ENCODE measurements at places on chromosomes 4 and X.

GRCh38 chrX:148020329-148020728 lies 39.2 kb downstream of the FMR1NB start:
- DNase-seq, result no peak

DNA sequence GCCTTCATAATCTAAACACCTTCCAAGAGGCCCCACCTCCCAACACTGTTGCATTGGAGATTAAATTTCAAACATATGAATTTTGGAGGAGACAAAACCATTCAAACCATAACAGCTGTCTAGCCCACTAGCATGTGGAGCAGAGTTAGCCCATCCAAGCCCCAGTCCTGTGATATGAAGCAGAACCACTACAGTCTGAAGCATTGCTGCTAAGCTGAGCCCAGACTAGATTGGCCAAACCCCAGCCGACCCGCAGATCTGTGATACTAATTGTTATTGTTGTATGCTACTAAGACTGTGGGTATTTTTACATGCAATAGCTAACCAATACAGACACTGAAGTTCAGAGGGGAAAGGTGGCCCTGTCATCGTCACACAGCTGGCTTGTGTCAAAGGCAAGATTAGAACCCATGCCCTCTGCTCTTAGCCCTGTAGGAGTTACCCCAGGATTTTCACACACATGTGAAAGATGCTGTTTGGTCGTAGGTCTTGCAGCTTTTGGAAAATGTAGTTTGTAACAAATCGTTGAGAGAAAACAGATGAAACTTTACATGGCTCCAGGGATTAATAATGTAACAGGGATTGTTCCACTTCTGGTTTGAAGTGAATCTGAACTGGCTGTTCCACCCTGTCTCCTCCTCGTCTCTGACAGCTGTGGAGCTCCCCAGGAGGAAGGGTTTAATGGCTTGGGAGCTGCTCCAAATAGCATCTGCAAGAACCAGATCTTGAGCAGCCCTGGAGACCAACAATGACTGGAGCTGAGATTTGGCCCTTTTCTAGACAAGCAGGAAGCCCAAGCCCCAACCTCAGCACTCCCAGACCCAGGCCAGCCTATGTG lies 517.5 kb downstream of the MID1IP1 start:
- DNase-seq, result no peak

GRCh38 chrX:94057385-94057784 lies 383.4 kb downstream of the FAM133A start:
- no peak for DNase-seq

GRCh38 chrX:119885554-119886428 lies 9.9 kb upstream of the AKAP14 start:
- DNase-seq, result no peak

DNA sequence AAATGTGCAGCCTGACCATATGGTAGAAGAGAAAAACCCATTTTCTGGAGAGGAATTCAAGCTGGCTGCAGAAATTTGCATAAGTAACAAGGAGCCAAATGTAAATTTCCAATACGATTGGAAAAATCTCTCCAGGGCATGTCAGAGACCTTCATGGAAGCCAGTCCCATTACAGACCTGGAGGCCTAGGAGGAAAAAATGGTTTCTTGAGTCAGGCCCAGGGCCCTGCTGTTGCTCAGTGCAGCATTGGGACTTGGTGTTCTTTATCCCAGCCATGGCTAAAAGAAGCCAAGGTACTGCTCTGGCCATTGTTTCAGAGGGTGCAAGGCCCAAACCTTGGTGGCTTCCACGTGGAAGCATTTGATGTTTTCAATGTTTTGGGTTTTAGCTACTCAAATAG lies 70.6 kb downstream of the MAGEC2 start:
- no peak for DNase-seq

GRCh38 chr4:104064646-104065577 lies 345.1 kb upstream of the TACR3 start:
- DNase-seq, result no peak

DNA sequence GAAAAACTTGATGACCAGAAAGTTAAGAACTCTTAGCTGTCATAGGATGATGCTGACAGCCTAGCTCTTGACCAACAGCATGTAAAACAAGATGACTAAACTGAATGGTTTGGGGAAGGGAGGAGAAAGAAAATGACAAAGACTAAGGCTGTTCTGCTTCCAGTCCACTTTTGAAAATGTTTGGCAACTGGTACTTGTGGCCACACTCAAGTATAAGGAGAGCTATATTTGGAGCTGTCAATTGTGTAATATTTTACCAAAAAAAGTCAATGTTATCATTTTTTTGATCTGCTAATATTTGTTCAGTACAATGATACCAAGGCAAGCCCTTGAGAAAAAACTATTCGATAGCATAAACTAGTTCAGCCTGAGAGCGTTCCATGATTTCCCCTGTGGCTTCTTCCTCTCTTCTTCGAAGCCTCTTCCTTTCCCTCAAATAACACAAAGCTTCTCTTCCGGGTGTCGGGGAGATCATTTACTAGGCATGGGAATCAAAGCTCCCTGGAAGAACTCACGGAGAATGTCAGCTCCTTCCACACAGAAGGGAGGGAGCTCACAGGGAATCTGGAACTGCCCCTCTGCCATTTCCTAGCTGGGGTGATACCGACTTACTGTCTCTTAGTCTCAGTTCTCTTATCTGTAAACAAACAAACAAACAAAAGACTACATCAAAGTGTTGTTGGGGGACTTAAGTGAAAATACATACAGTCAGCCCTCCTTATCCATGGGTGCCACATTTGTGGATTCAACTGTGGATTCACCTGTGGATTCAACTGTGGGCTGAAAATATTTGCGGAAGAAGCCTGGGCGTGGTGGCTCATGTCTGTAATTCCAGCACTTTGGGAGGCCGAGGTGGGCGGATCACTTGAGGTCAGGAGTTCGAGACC lies 82.6 kb downstream of the SCD5 start:
- DNase-seq, result no peak

DNA sequence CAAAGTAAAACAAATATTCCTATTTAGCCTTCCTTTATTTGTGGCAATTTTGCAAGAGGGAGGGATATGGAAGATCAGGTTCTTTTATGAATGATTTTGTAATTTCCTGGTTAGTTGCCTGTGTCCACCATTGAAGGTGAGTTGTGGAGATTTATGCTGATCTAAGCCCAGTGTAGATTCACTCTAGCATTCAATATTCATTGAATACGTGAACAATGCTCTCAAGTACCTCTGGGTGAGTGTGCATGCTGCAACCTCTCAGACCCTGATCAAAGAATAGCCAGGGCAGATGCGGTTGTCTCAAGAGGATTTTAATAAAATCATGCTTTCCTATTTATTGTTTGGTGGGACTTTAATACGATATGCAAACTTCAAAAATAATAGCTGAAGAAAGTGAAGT lies 628.4 kb downstream of the SPRY1 start:
- DNase-seq, result no peak

DNA sequence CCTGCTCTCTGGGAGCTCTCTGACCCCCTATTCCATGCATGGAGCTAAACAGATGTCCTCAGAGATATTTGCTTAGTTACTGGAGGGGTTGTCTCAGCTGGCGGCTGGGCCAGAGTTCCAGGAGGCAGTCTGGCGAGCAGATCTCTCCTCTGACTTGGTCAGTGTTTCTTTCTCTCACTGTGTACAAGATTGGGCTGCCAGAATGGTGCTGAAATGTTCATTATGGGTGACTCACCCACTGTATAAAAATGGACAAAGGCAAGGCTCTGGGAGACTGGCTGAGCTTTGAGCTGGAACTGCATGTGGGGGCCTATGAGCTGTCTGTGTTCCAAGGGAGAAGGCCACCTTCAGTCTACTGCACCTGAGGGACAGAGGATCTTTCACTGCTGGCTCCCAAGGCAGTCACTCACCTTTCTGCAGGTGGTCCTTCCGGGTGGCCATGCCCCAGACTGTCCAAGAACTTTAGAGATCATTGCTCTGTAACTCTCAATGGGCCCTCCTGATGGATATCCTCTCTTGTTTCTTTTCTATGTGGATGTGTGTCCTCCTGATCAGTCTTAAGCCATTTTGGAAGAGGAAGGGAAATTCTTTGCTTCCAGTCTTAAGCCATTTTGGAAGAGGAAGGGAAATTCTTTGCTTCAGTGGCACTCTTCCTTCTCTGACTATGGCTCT lies 88.2 kb downstream of the CFAP299 start:
- peak; percentile 25 for DNase-seq

DNA sequence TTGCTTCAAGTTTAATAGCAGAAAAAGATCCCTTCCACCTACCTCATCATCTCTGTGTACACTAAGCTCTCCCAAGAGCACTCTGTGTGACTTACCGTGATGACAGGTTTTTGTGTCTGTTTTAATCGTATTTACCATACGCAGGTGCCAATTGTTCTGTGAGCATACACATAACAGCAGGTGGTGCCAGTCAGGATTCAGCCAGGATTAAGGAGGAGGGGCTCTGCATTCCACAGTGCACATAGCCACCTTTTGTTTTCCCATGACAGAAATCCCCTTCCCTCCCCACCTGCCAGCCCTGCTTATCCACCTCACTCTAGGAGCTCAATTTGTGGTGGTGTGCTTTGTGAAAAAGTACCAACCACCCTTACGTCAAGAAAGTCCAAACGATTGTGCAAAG lies 14.8 kb downstream of the ANK2 start:
- DNase-seq, result no peak

DNA sequence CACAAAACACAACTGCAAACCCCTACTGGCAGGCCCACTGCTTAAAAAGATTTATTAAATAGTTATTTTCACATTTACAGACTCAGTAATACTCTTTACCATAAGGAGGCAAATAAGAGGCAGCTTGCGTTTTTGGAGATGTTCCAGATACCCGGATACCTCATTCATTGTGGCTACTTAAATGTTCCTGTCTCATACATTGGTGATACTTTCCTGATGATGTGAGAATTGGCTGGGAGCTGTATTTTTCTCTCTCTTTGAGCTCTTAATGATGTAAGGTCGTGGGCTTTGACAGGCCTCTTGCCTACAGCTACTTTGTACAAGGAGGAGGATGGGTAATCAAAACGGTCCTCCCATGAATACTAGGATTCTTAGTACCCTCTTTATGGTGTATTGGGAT lies 101.5 kb downstream of the AKAP4 start:
- no peak for DNase-seq

GRCh38 chr4:88725986-88726385 lies 28.4 kb upstream of the NAP1L5 start:
- DNase-seq, result no peak

- no peak for DNase-seq
These were observed 65.5 kb downstream of the SH3RF1 start for GRCh38 chr4:169205075-169205743.

GRCh38 chr4:184406958-184407391 lies 67.4 kb downstream of the IRF2 start:
- DNase-seq, result no peak

DNA sequence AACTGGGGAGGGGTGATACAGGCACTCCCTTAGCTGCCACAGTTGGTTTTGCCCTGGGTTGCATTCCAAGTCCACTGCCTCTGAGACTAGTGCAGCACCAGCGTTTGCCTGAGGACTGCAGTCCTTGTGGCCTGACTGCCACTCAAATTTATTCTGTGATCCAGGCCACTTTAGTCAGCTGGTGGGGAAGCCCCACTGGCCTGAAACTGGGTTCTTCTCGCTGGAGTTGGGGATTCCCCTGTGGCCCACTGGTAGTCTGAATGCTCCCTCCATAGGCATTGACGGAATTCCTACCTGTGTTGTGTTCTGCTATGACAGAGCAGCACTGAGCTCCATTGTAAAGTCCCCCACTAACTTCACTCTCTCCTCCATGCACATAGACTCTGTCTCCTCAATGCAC lies 63.8 kb downstream of the PTPN13 start:
- DNase-seq, result no peak

- no peak for DNase-seq
These were observed 78.9 kb upstream of the CNKSR2 start for GRCh38 chrX:21295246-21295820.

DNA sequence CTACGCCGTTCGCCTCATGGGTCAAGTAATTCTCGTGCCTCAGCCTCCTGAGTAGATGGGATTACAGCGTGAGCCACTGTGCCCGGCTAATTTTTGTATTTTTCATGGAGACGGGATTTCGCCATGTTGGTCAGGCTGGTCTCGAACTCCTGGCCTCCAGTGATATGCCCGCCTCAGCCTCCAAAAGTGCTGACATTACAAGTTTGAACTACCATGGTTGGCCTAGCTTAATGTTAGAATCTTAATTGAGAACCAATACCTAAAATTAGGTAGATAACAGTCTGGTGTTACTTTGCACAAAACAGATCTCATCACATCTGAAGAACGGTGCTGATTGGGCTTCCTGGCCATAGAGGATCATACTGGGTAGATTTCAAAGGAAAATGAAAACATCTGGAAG lies 184.9 kb downstream of the VEGFC start:
- no peak for DNase-seq

GRCh38 chrX:8273451-8273895 lies 102.4 kb upstream of the VCX2 start:
- DNase-seq, result no peak

DNA sequence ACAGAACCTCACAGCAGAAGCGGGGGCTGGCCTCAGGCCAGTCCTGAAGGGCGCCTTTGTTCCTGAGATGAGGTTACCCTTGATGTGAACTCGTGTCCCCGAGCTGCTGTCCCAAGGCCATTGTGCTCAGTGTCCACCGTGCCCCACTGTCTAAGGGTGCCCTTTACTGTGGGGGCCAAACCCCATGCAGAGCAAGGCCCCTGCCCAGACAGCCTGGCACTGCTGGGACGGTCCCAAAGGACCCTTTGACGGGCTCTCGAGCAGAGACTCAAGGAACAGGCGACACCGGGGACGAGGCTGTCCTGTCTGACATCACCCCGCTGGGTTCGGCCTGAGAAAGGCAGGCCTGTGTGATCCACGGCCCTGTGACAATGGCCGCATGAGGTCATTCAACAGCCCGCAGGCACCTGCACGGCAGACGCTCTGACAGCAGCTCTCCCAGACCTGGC lies 100.6 kb downstream of the ABLIM2 start:
- no peak for DNase-seq

DNA sequence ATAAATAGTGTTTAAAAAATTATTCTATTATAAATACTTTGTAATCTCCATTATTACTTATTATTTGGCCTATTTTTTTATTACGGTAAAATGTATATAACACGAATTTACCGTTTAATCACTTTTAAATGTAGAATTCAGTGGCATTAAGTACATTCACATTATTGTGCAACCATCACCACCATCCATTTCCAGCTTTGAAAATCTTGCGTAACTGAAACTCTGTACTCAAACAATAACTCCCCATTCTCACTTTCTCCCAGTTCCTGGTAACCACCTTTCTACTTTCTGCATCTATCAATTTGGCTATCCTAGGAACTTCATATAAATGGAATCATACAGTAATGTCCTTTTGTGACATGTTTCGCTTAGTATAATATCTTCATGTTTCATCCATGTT lies 45.7 kb downstream of the PASD1 start:
- no peak for DNase-seq

- DNase-seq, result no peak
These were observed 290.6 kb upstream of the GRID2 start for GRCh38 chr4:92012899-92013867.

GRCh38 chrX:133544115-133544514 lies 128.8 kb upstream of the GPC4 start:
- peak; percentile 25 for DNase-seq

All from GM04504 (cell line).